A549 (cell line): ENCODE measurements at places on chromosomes 16 and 17. TPM values are rescaled to one million over a fixed set of nuclear protein-coding genes. Genes with fewer than 3 reads are reported as not detected.

The OSGIN1 gene
- 37.6 to 49.1 TPM (median 39.1 TPM) in 3 replicates for polyA plus RNA-seq

The ACE gene
- 0.31 to 0.52 TPM (median 0.32 TPM) in 3 replicates for polyA plus RNA-seq

GRCh38 chr16:50458667-50459495, 89.3 kb upstream of the NKD1 start:
- DNase-seq, result no peak

- DNase-seq, result no peak
These were observed 56.0 kb downstream of the CDH13 start for GRCh38 chr16:82682767-82683166.

DNA sequence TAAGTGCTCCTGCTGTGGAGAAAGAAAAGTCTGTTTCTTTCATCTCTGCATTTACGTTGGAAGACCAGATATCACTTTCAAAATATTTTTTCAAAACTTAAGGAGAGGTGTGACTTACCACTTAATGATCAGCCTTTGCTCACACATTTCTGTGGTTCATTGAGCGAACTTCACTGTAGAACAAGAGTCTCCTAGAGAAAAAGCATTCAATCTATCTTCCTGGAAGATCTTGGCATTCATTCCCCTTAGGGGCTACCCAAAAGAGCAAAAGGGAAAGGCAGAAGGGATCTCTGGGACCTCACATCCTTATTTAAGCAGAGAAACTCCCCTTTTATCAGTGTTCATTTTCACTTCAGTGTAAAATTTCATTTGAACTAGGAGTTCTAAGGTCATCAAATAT, 61.2 kb downstream of the HS3ST3A1 start:
- no peak for DNase-seq

- no peak for DNase-seq
These were observed 20.0 kb upstream of the ARL4D start for GRCh38 chr17:43378766-43379165.

GRCh38 chr16:10081201-10081940, 100.9 kb downstream of the GRIN2A start:
- DNase-seq, result no peak

DNA sequence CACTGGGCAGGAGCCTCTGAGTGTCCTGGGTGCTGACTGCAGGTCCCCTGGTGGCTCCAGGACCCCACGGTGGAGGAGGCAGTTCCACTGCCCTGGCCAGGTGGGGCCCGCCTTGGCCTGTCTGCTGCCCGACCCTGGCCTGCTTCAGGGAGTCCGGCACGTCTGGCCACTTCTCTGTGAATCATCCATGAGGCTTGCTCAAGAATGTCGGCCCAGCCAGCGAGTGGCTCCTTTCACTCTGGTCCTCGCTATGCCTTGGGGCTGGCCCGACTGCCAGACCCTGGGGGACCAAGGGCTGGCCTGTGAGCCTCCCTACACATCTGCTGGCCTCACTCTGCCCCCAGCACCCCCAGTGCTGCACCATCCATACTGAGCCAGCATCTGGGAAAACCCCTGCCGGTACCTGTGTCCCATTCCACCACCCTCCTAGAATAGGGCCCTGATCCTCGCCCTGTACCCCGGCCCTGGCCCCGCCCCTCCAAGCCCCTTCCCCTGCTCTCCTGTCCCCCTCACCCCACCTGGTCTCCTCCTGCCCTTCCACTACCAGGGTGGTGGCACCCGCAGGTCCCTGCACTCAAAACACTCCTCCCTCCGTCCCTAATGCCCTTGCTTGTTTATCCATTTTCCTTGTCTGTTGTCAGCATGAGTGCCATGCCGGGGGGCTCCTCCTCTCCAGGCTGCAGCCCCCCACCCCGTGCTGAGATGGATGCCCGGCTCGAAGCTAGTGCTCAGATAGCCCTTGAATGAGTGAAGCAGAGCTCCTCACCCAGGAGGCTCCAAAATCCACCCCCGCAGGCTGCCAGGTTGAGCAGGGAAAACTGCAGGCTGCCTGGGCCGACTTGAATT, 35.5 kb downstream of the ADCY7 start:
- peak; percentile 33 for DNase-seq

- DNase-seq, result no peak
These were observed 26.3 kb downstream of the LAT start for GRCh38 chr16:29011112-29011511.
